ENCODE measurements at places on chromosomes 11 and 22. TPM values are rescaled to one million over a fixed set of nuclear protein-coding genes. Genes with fewer than 3 reads are reported as not detected.

NEFH gene
- 3.3 TPM for polyA plus RNA-seq

SERHL2 gene
- 2.7 TPM for polyA plus RNA-seq

CRYBB2 gene
- polyA plus RNA-seq = not detected

C11orf42 gene
- polyA plus RNA-seq = 0.31 TPM

RBMXL2 gene
- polyA plus RNA-seq = not detected

KDM4E gene
- polyA plus RNA-seq = 0.09 TPM

GAB2 gene
- polyA plus RNA-seq = 15.3 TPM

Measured in muscle of back (tissue), 13 donors.